Left lung (tissue), 14 donors: ENCODE measurements at places on chromosomes 7 and 10. TPM values are rescaled to one million over a fixed set of nuclear protein-coding genes. Genes with fewer than 3 reads are reported as not detected.

DNA sequence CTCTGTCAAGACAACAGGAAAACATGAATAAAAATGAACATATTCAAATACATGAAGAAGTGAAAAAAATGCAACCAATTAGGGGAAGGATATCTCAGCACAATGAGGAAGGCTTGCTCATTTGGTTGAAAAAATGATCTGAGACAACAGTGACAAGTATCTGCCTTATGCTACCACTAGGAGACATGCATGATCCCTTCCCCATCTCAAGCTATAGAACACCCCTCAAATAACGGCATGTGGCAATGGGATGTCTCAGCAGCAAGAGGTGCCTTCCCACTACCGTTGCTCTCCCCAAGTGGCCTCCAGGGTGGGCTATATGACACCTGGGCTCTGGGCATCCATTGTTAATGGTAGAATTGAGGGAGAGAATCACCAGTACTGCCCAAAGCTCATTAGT, 98.1 kb upstream of the RSU1 start:
- no peaks in the 10 kb centered on the region for H3K4me1 ChIP-seq
- H3K27ac ChIP-seq = no peak overlapping the region
- DNase-seq = no peak
- H3K4me3 ChIP-seq = no peak overlapping the region
- H3K36me3 ChIP-seq = no peaks in the 10 kb centered on the region
- no peaks in the 10 kb centered on the region for H3K27me3 ChIP-seq

DNA sequence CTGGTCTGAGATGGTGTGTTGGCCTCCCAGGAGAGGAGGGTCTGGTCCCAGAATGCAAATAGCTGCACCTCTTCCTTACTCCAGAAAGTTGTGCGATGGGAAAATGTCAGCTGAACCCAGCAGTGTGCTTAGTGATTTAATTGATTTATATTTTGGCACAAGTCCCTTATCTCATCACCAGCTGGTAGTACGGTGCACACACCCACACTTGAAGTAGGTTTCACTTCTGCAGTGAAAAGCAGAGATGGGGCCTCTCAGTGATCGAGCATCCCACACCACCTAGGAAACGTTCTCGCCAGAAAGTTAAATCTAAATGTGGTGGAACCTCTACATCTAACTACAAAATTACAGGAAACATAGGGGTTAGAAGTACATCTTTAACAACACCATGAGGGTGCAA, 80.4 kb downstream of the UBE3C start:
- H3K27me3 ChIP-seq = no peaks in the 10 kb centered on the region
- H3K36me3 ChIP-seq = peaks cover 87% of the 10 kb centered on the region

- H3K4me3 ChIP-seq = no peak overlapping the region
- H3K27ac ChIP-seq = no peak overlapping the region
- no peaks in the 10 kb centered on the region for H3K36me3 ChIP-seq
- peak; percentile 20 for DNase-seq
Observed at GRCh38 chr7:155356323-155357105, 58.8 kb downstream of the INSIG1 start.

DNA sequence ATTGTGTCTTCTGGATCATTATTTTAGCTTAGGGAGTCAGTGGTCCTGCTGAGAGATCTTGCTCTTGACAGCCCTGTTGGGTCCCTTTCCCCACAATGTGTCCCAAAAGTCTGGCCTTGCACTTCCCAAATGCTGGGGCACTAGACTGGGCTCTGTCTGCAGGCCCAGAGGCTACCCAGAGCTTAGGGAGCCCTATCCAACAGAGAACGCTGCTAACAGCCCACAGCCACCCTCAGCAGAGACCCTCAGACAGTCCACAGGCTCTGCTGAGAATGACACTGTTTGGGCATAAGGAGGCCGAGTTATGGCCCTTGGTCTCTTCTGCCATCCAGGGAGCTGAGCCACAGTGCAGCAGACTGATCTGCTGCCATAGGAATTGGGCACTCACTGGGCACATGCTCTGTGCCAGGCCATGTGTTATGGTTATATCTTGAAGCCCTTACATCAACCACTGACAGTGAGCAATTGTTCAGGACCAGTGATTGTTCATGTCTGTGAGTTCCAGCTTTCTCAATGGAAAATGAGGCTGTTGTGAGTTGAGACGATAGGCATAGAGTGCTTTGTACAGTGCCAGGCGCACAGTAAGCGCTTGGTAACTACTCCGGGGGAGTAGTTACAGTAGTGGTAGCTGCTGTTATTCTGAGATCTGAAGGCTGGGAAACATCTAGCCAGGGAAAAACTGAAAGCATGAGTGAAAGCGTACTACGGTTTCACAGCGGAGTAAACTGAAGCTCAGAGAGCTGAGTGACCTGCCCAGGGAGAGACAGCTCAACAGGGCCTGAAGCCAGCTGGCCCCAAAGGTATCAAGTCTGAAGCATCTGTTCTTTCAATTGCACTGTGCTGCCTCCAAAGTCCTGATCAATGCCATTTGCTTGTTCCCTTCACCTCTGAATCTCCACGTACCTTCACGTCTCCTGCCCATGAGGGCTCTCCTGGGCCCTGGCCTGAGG, 77.6 kb upstream of the PRLHR start:
- H3K27me3 ChIP-seq = no peaks in the 10 kb centered on the region
- H3K36me3 ChIP-seq = no peaks in the 10 kb centered on the region
- H3K4me3 ChIP-seq = no peak overlapping the region
- H3K27ac ChIP-seq = no peak overlapping the region
- DNase-seq = no peak

DNA sequence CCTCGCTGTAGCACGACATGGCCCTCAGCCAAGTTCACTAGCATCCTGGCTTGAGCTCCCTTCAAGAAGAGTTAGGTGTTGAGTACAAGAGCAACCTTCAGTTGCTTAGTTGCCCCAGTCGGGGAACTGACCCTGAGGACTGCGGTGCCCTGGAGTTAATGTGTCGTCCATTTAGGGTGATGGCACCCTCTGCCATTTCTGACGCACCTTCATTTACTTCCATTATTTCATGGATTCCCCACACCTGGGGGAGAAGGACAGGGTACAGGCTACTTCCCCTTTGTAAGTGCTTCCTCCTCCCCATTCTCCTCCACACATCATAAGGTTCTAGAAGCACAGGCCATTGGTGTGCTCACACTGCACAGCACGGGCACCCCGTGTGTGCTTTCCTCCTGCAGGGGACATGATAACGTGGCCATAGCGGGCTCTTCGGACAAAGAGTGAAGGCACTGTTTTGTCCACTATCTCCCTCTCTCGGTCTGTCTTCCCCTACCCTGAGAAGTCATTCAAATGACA, 1.8 kb downstream of the ALOX5 start:
- DNase-seq = no peak
- peak overlapping the region; percentile 76 for H3K4me3 ChIP-seq
- peaks cover 72% of the 10 kb centered on the region for H3K27me3 ChIP-seq
- H3K4me1 ChIP-seq = peaks cover 76% of the 10 kb centered on the region
- peak overlapping the region; percentile 94 for H3K27ac ChIP-seq

DNA sequence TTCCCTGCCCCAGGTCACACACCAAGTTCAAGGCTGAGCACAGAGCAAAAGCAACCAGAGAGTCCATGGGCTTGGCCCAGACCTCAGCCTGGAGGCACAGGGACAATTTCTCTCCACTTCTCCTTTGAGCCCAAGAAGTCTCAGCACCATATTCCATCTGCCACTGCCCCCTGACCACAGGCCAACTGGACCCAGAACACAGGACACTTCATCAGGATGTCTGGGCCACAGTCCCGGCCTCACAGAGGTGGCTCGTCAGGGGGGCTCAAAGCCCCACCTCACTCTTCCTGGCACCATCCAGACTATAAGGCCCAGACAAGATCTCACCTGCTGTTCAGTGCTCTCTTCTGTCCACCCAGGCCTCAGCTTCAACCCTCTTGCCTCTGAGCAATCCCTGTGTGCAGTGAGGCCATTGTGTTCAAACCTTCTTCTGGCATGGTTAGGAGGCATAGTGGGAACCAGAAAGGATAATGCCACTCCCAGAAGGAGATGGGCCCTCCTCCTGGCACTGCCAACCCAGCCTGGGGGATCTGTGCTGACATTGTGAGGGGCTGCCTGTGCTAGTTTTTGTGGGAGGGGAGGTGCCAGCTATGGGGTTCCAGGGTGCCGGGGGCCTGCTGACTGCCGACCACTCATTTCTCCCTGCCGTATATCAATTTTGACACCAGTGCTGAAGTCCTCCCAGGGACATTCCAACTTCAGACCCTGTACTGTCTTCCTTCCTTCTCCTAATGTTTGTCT, 49.7 kb upstream of the ANTXRL start:
- H3K36me3 ChIP-seq = no peaks in the 10 kb centered on the region
- DNase-seq = no peak
- no peaks in the 10 kb centered on the region for H3K27me3 ChIP-seq
- no peak overlapping the region for H3K4me3 ChIP-seq
- no peak overlapping the region for H3K27ac ChIP-seq
- no peaks in the 10 kb centered on the region for H3K4me1 ChIP-seq

ATOH7 gene
- total RNA-seq = not detected

GNG11 gene
- 15.6 TPM for total RNA-seq

TMEM139 gene
- total RNA-seq = 18.5 TPM

WDR86 gene
- total RNA-seq = 1.1 TPM
